Osteocyte (in vitro differentiated cells): ENCODE measurements at places on chromosomes 2 and 18. TPM values are rescaled to one million over a fixed set of nuclear protein-coding genes. Genes with fewer than 3 reads are reported as not detected.

MYCN gene
- 0.24 and 0.54 TPM in 2 replicates for total RNA-seq

- no peak for DNase-seq
Observed at GRCh38 chr2:187982668-187983067, 309.0 kb upstream of the GULP1 start.

INPP4A gene
- total RNA-seq: 31.4 and 31.5 TPM in 2 replicates

- no peak for DNase-seq
Observed at GRCh38 chr18:37564711-37565100, 892 bp downstream of the CELF4 start.

DNA sequence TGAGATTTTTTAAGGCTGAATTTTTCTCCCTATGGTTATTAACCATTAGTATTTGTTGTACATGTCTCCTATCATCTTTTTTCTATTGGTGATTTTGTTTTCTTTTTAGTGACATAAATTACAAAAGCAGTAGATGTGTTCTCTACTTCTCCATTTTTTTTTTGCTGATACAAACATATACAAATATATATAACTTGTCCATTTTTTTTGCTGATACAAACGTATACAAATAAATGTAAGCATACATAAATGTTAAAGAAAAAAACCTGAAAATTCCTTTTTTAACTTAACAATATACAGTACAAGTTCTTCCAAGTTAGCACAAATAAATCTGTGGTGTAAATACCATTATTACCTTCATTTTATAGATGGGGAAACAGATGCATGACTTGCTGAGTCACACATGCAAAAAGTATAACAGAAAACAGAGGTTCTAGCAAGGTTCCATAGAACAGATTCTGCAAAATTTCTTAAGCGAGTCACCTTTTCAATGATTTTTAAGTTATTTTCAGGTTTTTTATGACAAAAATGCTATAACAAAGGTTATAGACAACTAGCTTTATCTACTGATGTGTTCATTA is 2.1 kb downstream of the MSGN1 start:
- no peak for DNase-seq

TYMS gene
- total RNA-seq: 31.0 and 35.7 TPM in 2 replicates

- no peak for DNase-seq
Observed at GRCh38 chr2:43239981-43240765, 13.8 kb upstream of the ZFP36L2 start.

ALKAL2 gene
- total RNA-seq: 50.0 and 52.9 TPM in 2 replicates

SKOR2 gene
- not detected in 2 replicates for total RNA-seq

- no peak for DNase-seq
Observed at GRCh38 chr2:199848389-199849130, 2.4 kb downstream of the FTCDNL1 start.

GRCh38 chr2:15684161-15685039 is 92.7 kb downstream of the DDX1 start:
- DNase-seq: no peak
